Non-pigmented ciliary epithelial cell (primary cell): ENCODE measurements at places on chromosomes 1 and 21.

GRCh38 chr21:42117229-42117966, 46.3 kb downstream of the UMODL1 start:
- no peak for DNase-seq

- no peak for DNase-seq
Measured at GRCh38 chr1:45216200-45216541, 9.8 kb upstream of the ZSWIM5 start.

DNA sequence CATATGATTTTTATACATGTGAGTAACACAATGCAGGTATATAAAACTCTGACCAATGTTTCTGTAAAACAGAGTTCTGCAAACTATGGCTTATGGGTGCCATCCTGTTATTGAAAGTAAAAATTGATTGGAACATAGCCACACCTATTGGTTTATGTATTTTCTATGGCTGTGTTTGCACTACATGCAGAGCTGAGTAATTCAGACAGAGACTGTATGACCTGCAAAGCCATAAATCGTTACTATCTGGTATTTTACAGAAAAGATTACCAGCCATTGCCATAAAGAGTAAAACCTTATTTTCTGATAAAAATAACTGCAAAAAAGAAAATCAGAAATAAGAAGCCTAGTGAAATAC, 13.1 kb downstream of the GBP1 start:
- no peak for DNase-seq

DNA sequence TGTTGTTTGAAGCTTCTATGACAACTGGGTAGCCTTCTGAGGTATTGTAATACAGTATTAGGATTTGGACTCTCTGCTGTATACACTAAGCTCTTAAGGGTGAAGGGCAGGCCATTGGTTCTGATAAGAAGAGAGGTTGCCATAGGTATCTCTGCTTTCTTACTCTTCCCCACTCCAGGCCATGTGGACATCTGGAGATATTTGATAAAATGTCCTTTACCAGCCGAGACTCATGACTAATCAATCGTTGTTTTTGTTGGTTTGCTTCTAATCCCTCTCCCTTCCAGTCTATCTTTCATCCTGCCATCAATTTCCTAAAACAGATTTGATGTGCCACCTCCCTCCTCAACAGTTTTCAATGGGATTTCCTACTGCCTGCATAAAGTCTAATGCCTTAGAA, 64.6 kb upstream of the WDR26 start:
- no peak for DNase-seq
